ENCODE measurements at places on chromosomes 7 and 10. TPM values are rescaled to one million over a fixed set of nuclear protein-coding genes. Genes with fewer than 3 reads are reported as not detected.
A peak's percentile ranks its signal among the peaks of the same experiment; 100 is the strongest.

GRCh38 chr10:2798336-2799022 lies 268.9 kb upstream of the PFKP start:
- H3K4me3 ChIP-seq: no peak overlapping the region
- no peak for DNase-seq
- H3K27ac ChIP-seq: no peak overlapping the region
- H3K4me1 ChIP-seq: no peaks in the 10 kb centered on the region

GRCh38 chr10:110789604-110790433 lies 81.9 kb upstream of the PDCD4 start:
- H3K27ac ChIP-seq: no peak overlapping the region
- no peaks in the 10 kb centered on the region for H3K27me3 ChIP-seq
- H3K4me3 ChIP-seq: no peak overlapping the region
- no peaks in the 10 kb centered on the region for H3K4me1 ChIP-seq

DNA sequence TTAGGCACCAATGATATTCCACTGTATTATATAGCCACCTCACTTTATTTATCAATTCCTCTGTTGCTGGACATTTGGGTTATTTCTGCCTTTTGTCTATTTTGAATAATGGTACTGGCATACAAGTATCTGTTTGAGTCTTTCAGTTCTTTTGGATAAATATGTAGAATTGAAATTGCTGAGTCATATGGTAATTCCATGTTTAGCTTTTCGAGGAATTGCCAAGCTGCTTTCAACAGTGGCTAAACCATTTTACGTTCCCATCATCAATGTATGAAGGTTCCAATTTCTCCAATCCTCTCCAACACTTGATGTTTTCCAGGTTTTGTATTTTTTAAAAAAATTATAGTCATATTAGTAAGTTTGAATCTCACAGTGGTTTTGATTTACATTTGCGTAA lies 42.3 kb downstream of the JMJD1C start:
- no peak overlapping the region for H3K27ac ChIP-seq
- peaks cover 13% of the 10 kb centered on the region for H3K4me1 ChIP-seq
- H3K4me3 ChIP-seq: no peak overlapping the region
- DNase-seq: no peak

DNA sequence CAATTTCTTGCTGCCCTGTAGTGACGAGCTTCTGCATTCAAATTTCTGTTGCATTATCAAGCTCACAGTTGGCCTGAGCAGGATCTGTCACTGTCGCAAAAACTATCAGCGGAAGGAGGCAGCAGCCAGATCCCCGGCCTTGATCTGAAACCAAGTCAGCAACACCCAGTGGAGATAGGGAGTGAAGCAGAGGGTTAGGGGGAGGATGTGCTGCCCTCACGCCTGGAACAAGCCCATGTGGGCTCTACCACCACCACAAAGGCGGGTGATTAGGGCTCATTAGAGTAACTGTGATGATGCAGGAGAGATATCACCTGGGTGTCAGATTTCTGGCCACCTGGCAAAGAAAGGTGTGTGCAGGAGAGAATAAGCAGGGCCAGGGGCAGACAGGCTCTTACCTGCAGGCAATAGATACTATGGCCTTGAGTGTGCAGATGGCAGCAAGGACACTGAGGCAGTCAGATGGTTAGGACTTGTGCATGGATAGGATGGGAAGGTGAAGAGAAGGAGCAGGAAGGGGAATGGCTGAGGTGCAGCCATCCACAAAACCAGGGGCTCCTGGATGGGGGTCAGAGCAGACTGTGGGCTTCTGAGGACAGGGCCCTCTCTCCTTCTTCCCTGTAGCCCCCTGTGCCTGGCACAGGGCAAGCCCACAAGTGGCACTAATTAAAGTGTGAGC lies 417.3 kb downstream of the RPS24 start:
- H3K4me1 ChIP-seq: no peaks in the 10 kb centered on the region
- H3K27ac ChIP-seq: no peak overlapping the region
- no peak overlapping the region for H3K4me3 ChIP-seq
- no peaks in the 10 kb centered on the region for H3K27me3 ChIP-seq

DNA sequence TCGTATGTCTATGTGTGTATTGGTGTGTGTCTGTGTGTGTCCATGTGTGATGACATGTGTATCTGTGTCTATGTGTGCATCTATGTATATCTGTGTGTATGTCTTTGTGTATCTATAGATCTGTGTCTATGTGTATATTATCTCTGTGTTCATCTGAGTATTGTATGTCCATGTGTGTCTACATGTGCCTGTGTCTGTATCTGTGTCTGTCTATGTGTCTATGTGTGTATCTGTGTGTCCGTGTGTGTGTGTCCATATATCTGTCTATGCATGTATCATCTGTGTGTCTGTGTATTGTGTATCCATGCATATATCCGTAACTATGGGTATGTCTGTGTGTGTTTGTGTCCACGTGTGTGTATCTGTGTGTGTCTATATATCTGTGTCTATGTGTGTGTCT lies 2.7 kb upstream of the FAM20C start:
- no peaks in the 10 kb centered on the region for H3K36me3 ChIP-seq
- DNase-seq: no peak
- H3K27ac ChIP-seq: no peak overlapping the region
- no peak overlapping the region for H3K4me3 ChIP-seq
- peaks cover 8% of the 10 kb centered on the region for H3K4me1 ChIP-seq

DNA sequence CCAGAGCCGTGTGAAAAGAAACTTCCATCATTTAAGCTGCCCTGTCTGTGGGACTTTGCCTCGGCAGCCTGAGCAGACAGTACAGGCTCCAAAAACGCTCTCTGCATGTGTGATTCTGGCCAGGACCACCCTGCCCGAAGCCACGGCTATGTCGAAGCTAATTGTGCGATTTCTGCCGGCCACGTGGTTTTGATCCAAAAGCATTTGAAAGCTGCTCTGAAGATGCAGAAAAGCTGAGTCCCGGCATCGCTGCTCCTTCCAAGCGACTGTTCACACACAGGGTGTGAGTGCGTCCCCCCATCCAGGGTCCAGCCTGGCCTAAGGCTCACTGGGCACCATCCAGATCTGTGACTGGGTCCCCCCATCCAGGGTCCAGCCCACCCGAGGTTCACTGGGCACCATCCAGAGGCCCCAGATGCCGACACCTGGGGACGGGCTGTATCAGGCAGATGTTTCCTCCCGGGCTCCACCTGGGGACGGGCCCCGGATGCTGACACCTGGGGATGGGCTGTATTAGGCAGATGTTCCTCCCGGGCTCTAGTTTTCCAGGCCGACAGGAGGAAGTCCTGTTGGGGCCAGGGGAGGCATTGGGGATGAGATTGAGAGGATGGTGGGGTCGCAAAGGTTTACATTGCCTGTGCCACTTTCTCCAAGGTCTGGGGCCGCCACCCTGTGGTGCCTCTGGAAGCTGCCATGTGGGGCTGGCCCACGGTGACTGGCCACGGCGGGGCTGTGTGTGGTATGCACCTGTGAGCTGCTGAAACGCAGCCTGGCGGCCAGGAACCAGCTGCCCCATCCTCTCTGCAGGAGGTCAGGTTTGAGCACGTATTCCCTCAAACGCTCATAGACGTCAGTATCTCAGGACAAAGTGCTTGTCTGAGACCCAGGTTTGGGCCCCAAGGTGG lies 527.4 kb downstream of the DNAJB6 start:
- DNase-seq: no peak
- H3K4me1 ChIP-seq: no peaks in the 10 kb centered on the region
- H3K4me3 ChIP-seq: no peak overlapping the region
- H3K27me3 ChIP-seq: no peaks in the 10 kb centered on the region
- no peaks in the 10 kb centered on the region for H3K36me3 ChIP-seq

DNA sequence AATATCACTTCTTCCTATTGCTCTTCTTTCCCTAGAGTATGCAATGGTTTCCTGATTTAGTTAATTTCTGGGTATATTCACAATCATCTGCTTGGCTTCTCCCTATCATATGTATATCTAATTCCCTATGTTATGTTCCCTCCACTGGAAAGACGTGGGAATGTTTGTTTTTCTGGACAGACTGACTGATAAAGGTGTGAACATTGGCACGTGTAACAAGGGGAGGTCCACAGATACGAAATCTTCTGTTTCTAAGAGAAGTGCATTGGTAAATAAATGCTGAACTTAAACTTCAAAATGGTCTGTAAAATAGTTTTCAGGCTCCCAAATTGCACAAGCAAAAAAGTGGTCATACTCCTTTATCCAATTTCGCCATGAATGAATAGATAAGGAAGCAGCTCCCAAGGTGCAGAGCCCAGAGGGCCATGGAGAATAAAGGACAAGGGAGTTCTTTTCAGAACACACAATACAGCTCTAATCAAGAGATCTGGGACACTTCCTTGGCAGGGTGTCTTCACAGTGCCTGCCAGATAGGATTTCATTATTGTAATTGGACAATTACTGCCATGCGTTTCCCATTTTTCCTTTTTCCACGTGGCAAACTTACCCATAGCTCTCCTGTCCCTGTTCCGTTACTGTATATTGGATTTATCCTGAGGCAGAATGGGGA lies 141.9 kb downstream of the RNF133 start:
- no peaks in the 10 kb centered on the region for H3K27me3 ChIP-seq
- H3K4me1 ChIP-seq: no peaks in the 10 kb centered on the region
- H3K4me3 ChIP-seq: no peak overlapping the region
- no peaks in the 10 kb centered on the region for H3K36me3 ChIP-seq
- DNase-seq: no peak

Gene OR9A2
- total RNA-seq: not detected

Gene GTF2I
- total RNA-seq: 112 TPM

- H3K27ac ChIP-seq: no peak overlapping the region
- no peaks in the 10 kb centered on the region for H3K27me3 ChIP-seq
- H3K4me3 ChIP-seq: no peak overlapping the region
These were observed 526.2 kb upstream of the PFKP start for GRCh38 chr10:2541176-2541575.

DNA sequence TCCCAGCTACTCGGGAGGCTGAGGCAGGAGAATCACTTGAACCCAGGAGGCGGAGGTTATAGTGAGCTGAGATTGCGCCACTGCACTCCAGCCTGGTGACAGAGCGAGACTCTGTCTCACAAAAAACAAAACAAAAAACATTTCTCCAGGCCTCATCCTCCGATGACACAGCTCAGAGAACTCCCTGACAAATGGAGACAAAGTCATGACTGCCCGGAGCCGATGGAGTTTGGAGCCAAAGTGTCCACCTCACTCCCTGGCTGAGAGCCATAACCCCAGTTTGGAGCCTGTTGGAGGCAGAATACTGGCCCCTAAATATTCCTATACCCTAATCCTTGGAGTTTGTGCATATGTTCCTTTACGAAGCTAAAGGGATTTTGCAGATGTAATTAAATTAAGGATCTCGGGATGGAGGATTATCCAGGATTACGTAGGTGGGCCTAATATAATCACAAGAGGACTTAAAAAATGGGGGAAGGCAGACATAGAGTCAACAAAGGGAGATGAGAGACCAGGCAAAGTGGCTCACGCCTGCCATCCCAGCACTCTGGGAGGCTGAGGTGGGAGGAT lies 22.7 kb downstream of the SSC4D start:
- no peaks in the 10 kb centered on the region for H3K27me3 ChIP-seq
- no peak overlapping the region for H3K27ac ChIP-seq

- H3K4me3 ChIP-seq: no peak overlapping the region
- no peaks in the 10 kb centered on the region for H3K4me1 ChIP-seq
- H3K27ac ChIP-seq: no peak overlapping the region
- H3K27me3 ChIP-seq: no peaks in the 10 kb centered on the region
- H3K36me3 ChIP-seq: no peaks in the 10 kb centered on the region
These were observed 5.0 kb upstream of the STEAP4 start for GRCh38 chr7:88311675-88312036.

Gene ZNF248
- total RNA-seq: 13.9 TPM

GRCh38 chr10:33524966-33525365 lies 190.5 kb upstream of the NRP1 start:
- H3K27me3 ChIP-seq: no peaks in the 10 kb centered on the region
- no peak overlapping the region for H3K4me3 ChIP-seq
- H3K36me3 ChIP-seq: no peaks in the 10 kb centered on the region

GRCh38 chr7:101688183-101688831 lies 59.2 kb upstream of the MYL10 start:
- no peaks in the 10 kb centered on the region for H3K36me3 ChIP-seq
- H3K4me1 ChIP-seq: peaks cover 6% of the 10 kb centered on the region
- H3K27me3 ChIP-seq: no peaks in the 10 kb centered on the region
- DNase-seq: no peak

DNA sequence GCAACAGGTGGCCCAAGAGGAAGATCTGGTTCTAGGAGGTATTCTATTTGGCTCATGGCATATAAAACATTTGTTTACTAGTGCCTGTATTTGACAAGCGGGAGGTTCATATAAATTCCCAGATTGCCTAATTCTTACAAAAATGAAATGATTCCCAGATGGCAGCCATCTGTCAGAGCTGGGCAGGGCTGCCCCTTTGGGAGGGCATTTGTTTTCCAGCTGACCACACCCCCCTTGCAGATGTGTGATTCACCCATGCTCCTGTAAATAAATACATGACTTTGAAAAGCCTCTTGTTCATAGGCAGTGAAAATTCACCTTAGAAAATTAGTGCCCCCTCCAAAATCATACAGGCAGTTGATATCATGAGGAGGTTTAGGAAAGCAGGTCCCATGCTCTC lies 8.6 kb downstream of the VWC2 start:
- no peak for DNase-seq
- H3K36me3 ChIP-seq: no peaks in the 10 kb centered on the region
- no peak overlapping the region for H3K27ac ChIP-seq
- H3K27me3 ChIP-seq: no peaks in the 10 kb centered on the region

GRCh38 chr10:3785851-3786271 lies 852 bp upstream of the KLF6 start:
- no peaks in the 10 kb centered on the region for H3K4me1 ChIP-seq
- no peak for DNase-seq
- no peaks in the 10 kb centered on the region for H3K27me3 ChIP-seq
- peaks cover 12% of the 10 kb centered on the region for H3K36me3 ChIP-seq
- H3K4me3 ChIP-seq: peak overlapping the region; percentile 97

- no peak overlapping the region for H3K4me3 ChIP-seq
- no peaks in the 10 kb centered on the region for H3K36me3 ChIP-seq
- DNase-seq: no peak
- H3K27ac ChIP-seq: no peak overlapping the region
- no peaks in the 10 kb centered on the region for H3K4me1 ChIP-seq
- H3K27me3 ChIP-seq: no peaks in the 10 kb centered on the region
These were observed 82.7 kb downstream of the RAMP3 start for GRCh38 chr7:45240273-45240771.

DNA sequence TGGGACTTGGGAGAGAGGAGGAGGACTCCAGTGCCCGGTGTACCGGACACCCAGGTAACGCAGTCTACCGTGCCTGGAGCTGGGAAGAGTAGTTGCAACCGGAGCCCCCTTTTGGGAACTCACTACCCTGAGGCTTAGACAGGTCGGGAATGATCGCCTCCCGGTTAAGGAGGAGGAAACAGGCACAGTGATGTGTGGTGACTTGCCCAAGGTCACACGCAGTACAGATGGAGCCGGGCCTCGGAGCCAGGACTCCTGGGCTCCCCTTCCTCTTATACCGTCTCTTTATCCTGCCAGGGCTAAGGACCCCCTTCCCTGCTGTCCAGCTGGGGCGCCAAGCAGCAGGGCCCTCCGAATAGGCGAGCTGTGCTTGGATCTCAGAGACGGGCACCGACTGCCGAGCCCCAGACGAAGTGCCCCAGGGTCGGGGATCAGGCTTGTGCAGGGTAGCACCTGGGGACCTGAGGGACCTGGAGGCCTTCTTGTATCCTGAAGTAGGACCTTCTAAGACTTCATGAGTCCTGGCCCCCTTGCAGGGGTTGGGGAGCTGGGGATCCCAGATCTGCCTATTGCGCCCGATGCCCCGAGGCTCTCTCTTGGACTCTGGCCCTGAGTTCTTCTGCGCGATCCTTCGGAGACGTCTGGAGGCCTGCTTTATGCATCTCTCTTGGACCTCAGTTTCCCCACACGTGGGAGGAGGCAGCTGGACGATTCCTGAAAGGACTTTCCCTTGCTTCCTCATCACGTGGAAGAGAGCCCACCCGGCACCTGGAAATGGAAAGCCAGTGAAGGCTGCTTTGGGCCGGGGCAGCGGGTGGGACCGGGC lies 767 bp upstream of the CYP26A1 start:
- H3K27me3 ChIP-seq: peaks cover 15% of the 10 kb centered on the region
- no peak for DNase-seq
- peaks cover 13% of the 10 kb centered on the region for H3K4me1 ChIP-seq
- no peak overlapping the region for H3K27ac ChIP-seq
- peak overlapping the region; percentile 66 for H3K4me3 ChIP-seq
